ENCODE measurements at places on chromosomes 16 and 17.

DNA sequence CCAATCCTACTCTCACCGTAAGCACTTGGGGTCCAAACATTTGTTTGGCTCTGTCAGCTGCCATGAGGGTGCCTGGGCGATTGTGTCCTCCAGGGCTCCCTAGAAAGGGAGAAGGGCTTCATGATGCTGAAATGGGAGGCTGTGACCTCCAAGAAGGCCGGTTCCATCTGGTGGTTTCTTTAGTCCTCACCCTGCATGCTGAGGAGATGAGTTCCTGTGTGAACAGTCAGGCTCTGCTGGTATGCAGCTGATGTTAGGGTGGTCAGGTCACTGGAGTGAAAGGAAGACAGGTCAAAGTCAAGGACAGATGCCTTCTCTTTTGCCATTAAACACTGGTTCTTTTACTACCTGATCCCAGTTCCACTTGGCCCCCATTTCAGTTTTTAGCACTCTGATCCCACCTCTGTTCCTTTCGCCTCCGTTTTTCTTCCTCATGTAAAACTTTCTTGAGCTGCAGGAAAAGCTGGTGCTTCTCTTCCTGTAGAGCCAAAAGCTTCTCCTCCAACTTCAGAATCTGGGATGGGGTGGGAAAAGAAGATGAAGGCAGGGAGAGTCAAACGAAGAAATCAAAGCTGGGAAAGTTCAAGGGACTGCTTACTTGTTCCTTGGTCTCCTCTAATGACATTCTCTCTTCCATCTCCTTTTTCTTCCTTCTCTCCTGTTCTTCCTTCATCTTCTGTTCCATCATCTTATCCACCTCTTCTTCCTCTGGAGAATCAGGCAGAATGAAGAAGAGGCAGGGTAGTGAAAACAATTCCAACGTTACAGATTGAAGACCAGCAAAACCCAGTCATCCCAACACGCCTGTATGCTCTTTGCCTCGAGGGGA, 1.1 kb downstream of the GPS2 start:
- DNase-seq, result no peak

DNA sequence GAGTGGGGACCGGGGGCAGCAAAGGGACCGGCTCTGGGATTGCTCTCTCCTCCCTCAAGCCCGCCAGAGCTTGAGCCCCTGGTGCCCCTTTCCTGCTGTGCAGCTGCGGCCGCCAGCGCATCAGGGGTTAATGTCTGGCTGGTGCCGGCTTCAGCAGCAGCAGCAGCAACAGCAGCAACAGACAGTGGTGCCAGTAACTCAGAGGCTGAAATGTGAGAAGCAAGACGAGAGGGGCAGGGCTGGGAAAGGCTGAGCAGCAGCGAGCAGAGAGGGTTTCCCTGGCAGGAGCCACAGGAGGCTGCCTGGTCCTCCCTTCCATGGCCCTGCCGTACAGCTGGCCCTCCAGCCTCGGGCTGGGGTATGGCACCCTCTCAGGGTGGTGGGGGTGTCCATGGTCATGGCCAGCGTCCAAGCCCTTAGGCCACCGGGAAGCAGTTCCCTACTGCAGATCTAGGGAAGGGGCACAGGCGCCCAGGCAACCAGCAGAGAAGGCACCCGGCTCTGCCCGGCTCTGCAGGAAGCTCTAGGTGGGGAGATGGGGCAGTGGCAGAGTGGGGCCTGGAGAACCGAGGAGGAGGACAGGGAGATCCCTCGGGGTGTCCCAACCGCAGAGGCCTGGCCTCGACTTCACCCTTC, 21.1 kb upstream of the TFAP4 start:
- DNase-seq, result no peak

DNA sequence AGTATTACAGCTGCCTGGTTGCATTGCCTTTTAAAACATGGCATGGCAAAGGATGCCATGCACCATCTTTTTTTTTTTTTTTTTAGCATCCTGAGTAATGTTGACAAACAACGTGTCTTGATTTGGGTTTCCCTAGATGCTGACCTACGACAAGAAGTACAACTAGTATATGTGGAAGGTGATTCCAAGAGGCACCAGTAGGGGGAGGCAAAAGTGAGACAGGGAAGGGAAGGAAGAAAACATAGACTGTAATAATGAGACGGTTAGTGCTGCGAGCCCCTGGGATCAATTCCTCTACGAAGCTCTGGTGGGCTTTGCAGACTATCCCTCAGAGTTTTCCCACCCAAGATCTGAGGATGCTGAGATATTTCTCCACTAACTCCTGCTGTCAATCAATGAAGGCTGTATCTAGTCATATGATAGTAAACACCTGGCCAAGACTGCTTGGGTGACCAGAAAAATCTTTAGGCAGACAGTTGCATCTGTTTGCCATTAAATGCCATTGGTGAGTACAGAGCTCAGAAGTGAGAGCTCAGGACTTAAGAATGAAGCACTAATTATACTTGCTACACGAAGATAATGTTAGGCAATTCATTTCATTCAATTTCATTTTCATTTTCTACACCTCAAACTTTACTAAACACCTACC, 458.6 kb upstream of the GOT2 start:
- DNase-seq, result no peak

DNA sequence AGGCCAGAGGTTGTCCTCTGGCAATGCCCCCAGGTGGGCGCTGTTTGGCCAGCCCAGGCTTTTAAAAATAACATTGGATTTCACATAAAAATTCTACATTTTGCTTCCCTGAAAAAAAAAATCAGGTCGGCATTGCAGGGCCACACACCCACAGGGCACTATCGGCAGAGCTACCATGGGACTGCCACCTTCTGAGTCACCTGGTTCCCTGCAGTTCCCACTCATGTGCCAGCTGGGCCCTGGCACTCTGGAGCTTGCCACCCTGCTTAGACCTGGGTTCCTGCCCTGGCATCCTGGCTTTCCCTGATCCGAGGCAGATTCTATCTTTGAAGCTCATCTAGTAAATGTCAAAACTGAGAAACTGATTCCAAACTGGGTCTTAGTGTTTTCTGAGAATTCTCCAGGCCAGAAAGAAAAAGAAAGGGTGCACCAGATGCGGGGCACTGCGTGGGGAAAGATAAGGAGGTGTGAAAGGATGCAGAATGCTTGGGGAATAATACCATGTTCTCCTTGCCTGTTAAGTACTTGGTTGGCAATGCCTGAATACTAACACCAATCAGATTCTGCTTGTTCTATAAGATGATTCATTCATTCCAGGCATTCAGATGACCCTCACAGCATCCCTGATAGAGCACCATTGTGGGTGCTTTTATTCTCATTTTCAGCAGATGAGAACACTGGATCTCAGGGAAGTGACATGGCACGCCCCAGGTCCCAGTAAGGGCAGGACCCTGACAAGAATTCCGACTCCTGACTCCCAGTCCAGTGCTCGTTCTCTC, 51.8 kb downstream of the RAI1 start:
- DNase-seq, result no peak

DNA sequence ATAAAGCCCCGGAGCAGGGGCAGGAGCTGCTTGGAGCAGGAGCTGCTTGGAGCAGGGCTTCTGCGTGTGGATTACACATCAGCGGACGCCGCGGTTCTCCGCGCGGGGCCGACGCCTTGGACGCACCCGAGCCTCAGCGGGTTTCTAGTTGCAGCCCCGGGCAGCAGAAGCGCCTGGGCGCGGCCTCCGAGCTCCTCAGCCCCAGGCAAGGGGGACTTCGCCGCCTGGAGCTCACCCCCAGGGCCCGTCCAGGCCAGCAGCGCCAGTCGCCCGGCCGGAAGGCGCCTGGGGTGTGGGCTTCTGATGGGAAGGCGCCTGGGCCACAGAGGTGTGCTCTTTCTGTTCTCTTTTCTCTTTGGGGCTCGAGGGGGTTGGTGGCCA, 6.3 kb downstream of the FOXF1 start:
- no peak for DNase-seq

GRCh38 chr16:2734844-2735515, 15.0 kb upstream of the PRSS27 start:
- no peak for DNase-seq

GRCh38 chr16:49575346-49576172, 202.0 kb downstream of the C16orf78 start:
- DNase-seq, result no peak

DNA sequence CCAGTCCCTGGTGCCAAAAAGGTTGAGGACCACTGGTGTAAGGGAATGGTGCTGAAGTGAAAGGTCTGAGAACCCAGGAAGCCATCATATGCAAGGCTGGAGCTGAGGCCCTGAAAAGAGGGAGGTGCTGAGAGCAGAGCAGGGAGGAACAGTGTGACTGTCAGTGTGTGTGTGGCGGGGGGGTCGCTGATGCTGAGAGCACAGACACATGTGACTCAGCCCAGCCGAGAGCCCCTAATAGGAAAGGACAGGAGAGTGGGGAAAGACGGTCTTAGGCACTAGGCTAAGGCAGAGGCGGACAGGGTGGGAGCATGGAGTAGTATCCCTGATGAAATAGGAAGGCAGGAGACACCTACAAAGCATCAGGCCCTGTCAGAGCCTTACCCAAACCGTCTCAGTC, 1.2 kb downstream of the B9D1 start:
- no peak for DNase-seq

DNA sequence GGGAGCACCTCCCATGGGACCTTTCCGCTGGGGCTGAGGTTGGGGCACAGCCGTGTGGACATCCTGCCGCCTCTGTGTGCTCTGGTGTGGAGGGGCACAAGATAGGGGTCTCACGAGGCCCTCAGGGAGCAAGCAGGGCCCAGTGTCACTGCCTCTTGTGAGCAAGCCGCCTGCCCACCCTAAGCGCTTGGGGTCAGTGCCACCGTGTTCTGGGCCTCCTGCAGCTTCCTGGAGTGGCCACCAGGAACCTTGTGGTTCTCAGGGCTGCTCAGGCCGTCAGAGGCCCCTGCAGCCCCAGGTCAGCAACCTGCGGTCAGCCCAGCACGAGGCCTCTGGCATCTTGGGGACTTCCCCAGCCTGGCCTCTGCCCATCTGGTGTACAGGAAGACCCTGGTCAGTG, 13.6 kb upstream of the CAPN15 start:
- no peak for DNase-seq

- DNase-seq, result no peak
These were observed 38.4 kb downstream of the HNF1B start for GRCh38 chr17:37706446-37706845.

- DNase-seq, result no peak
These were observed 95.9 kb upstream of the ZFHX3 start for GRCh38 chr16:73143576-73144422.

DNA sequence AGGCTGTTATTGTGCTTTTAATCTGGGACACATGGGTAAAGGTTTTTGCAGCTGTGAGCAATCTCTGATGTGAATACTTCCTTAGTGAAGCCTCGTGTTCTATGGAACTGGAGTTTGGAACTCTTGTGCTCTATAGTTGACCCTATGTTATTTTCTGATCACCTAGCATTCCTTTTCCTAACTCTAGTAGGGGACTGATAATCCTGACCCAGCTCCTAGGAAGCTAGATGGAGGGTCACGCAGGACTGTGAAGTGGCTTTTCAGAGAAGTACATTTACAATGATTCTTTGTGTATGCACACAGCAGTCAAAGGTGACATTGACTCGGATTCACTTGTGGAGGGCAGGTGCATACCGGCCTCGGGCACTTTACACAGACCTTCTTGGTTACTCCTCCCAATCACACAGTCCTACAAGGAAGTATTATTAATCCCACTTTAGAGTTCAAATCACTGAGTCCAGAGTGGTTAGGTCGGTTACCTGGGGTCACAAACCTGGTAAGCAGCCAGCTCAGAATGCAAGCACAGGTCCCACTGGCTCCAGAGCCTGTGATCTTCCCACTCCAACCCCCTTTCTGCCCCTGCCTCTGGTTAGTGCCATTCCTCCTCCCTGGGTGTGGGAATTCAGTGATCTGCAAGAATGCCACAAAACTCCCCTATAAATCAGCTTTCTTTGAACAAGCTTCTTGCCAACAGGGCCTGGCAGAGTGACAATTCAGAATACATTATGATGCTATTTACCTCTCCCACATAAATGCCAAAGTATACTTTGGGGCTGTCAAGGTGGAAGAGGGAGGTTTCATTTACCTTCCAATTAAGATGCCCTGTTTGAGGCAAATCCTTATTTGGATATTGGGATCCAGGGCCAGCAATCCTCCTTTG, 7.1 kb downstream of the CHD9NB start:
- DNase-seq, result no peak

DNA sequence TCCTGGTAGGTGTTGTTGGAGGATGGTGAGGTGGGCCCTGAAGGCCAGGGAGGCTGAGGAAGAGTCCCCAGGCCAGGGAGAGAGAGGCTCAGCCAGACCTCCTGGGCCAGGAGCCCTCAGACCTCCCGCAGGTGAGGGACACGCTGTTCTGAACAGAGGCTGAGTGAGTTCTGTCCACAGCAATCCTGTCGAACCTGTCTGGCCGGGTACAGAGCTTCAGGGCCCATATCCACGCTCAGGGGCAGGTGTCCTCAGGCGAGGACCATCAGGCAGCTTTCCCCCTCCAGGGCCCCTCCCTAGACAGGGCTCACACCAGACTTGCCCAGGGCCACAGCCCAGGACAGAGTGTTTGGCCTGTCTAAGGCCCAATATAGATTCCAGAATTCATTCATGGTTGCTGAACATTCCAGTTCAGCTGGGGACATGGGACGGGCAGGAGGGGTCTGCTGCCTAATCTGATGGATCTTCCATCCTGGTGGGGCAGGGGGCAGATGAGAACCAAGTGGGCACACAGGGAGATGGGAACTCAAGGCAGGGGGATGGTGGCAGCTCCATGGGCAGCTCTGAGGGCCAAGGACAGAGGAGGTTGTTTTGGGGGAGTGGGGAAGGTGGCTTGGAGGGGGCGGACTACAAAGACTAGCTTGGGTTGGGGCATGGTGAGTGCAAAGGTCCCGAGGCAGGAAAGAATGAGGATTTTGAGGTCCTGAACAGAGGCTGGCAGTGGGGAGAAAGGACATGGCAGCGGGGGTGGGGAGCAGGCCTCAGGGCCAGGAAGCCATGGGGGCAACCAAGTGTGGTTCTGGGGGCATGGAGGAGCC, 23.4 kb upstream of the MPRIP start:
- no peak for DNase-seq

DNA sequence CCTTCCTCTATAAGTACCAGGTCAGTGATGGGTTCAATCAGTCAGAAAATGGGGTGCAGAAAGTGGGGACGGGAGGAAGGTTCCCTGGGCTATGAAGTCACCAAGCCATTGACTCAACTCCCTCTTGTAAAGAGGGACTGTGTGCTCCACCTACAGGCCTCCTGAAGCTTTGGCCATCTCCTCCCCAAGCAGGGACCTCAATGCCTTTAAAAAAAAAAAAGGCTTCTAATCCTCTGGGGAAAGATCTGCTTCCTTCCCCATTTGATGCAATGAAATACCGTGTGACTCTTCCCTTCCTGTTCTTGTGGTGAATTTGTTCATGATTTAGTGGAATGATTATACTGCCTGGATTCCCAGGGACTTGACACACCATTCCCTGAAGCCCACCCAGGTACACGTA, 30.8 kb downstream of the VWA3A start:
- no peak for DNase-seq

DNA sequence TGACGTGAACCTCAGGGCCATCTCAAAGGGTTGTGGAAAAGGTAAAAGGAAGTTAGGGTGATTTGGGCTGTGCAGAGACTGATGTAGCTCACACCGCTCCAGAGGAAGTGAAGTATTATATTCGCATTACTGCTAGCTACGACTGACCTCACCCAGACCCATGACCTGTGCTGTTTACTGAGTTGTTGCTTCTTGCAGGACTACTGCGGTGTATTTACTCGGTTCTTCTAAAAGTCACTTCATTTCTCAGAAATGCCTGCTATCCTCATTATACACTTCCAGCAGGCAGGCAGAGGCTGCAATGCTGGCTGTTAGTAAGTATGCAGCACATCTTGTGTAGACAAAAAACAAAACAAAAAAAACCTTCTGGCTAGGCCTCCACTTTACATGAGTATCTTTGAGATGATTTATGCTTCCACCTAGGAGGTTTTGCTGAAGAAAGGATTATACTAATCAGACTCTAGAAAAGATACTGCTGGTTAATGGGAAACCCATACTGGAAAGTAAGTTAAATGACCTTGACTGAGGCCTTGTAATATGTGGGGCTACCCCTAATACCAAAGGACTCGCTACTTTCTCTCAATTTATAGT, 76.0 kb downstream of the CREBBP start:
- no peak for DNase-seq
